MM.1S (cell line): ENCODE measurements at places on chromosomes 3 and 15.

GRCh38 chr15:64686130-64686735 is 89.2 kb downstream of the RBPMS2 start:
- no peak overlapping the region for H3K4me3 ChIP-seq
- no peaks in the 10 kb centered on the region for H3K27me3 ChIP-seq
- no peaks in the 10 kb centered on the region for H3K4me1 ChIP-seq

GRCh38 chr3:191702121-191702520 is 241.2 kb downstream of the PYDC2 start:
- H3K27ac ChIP-seq, result no peak overlapping the region
- H3K4me3 ChIP-seq, result no peak overlapping the region
- DNase-seq, result no peak
- no peaks in the 10 kb centered on the region for H3K27me3 ChIP-seq

DNA sequence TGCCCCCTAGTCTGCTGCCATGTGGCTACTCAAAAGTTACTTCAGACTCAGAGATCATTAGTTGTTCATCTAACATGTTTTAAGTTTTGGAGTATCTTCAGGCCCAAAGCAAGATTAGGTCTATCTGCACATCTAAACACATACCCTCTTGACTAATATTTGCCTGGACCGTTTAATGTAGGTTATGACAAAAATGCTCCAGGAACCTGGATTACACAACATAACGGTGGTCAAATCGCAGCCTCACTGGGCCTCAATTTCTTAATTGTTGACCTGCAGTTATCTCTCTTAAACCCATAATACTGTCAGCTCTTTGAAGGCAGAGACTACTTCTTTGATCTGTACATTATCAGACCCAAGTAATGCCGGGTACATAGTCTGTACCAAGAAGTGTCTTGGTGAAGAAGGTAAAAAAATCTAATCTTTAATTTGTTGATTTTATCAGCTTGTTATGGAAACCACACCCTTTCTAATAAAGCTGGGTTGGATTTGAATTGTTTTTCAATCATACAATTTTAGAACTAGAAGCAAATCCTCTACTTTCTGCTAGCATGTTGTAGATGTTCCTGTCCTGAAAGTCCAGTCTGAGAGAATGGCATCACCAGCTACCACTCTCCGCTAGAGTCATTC is 3.6 kb downstream of the SNRK start:
- peaks cover 47% of the 10 kb centered on the region for H3K4me1 ChIP-seq
- H3K4me3 ChIP-seq, result no peak overlapping the region
- H3K36me3 ChIP-seq, result no peaks in the 10 kb centered on the region
- no peak overlapping the region for H3K27ac ChIP-seq
- H3K27me3 ChIP-seq, result no peaks in the 10 kb centered on the region
- DNase-seq, result no peak

DNA sequence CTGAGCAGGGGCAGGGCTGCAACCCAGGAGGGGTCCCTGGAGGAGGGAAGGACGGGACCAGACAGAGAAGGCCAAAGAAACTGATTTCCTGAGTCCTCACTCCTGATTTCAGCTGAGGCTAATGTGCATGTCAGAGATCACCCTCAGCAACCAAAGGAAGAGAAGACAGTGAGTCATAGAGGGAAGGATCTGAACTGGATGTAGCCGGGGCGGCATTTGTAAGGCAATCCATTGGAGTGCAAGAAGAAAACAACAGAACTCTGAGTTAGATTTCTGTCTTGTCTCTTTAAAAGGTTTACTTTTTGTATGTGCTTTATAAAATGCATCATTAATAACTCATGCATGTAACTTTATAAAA is 105.3 kb upstream of the AGBL1 start:
- H3K36me3 ChIP-seq, result no peaks in the 10 kb centered on the region
- H3K27me3 ChIP-seq, result no peaks in the 10 kb centered on the region
- H3K4me3 ChIP-seq, result no peak overlapping the region
- no peak overlapping the region for H3K27ac ChIP-seq

- H3K27ac ChIP-seq, result no peak overlapping the region
- H3K36me3 ChIP-seq, result no peaks in the 10 kb centered on the region
- H3K4me3 ChIP-seq, result no peak overlapping the region
- DNase-seq, result no peak
Observed at GRCh38 chr3:2603692-2604289, 505.1 kb downstream of the CNTN4 start.

DNA sequence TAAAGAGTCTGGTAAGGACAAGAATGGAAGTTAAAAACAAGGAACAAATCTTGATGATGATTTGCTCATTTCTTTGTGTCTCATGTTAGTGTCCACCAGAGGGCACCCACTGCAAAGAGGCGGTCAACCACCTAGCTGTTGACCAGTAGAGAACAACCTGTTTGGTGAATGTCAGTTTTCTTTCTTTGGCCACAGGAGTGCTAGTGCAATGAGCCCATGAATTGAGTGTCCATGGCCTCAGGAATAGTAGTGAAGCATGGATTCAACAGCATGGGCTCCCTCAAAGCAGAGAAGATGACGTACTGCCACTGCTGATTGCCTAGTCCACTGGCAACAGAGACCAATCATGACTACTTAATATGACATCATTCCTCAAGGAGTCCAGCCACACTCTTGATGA is 10.7 kb upstream of the CNTN6 start:
- H3K4me3 ChIP-seq, result no peak overlapping the region
- no peak overlapping the region for H3K27ac ChIP-seq
- DNase-seq, result peak; percentile 49
- no peaks in the 10 kb centered on the region for H3K4me1 ChIP-seq
- H3K36me3 ChIP-seq, result no peaks in the 10 kb centered on the region

DNA sequence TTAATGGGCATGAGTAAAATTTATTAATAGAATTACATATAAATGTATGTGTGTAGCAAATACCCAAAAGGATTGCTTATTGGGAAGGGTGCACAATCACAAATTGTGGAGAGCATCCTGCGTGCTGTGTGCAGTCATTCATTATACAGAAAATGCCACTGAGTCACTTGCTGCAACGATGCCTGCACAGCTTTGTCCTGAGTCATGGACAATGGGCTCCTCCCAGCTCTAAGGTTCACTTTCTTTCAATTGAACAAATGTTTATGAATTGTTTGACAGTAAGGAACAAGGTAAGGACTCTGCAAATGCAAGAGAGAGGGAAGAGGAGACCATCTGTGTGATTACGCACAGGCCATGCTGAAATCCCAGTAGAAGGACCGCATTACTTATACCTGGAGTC is 18.7 kb downstream of the CFAP161 start:
- DNase-seq, result peak; percentile 1
- peaks cover 3% of the 10 kb centered on the region; the same call in 1 of the 2 replicates for H3K4me1 ChIP-seq
- H3K27ac ChIP-seq, result no peak overlapping the region
- no peak overlapping the region for H3K4me3 ChIP-seq

DNA sequence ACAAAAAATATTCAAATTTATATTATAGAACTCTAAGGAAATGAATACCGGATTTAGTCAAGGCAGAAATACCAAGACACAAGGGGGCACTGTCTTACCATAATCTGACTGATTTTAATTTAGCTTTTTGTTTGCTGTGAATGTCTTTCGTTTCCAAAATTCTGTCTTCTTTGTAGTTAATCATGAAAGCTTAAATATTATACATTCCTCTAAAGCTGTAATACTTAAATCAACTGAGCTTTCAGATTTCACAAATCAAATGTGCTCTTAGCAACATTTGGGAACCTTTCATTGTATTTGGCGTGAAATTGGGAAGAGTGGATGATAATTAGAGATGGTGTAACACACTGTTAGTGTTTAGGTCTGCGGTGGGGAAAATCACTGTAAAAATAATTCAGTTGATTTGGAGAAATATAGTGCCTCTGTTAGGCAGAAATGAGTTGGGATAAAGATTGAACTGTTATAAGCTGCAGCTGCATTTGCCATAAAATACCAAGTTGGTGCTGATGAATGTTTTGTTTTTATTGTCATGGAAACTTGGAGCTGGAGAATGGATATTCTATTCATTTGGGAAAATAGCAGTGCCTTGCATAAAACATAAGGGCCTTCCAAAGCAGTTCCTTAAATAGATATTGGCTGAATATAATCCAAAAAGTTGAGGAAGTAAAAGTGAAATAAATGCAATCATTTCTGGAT is 228.2 kb downstream of the TCF12 start:
- no peaks in the 10 kb centered on the region for H3K36me3 ChIP-seq
- no peak overlapping the region for H3K4me3 ChIP-seq
- DNase-seq, result peak; percentile 41
- H3K4me1 ChIP-seq, result 0 out of 2 replicates have a peak, but pooled peaks cover 3% of the 10 kb centered on the region
- no peaks in the 10 kb centered on the region for H3K27me3 ChIP-seq

- no peak for DNase-seq
- H3K27me3 ChIP-seq, result no peaks in the 10 kb centered on the region
- no peaks in the 10 kb centered on the region for H3K36me3 ChIP-seq
- H3K4me1 ChIP-seq, result no peaks in the 10 kb centered on the region
Observed at GRCh38 chr3:42394579-42395288, 15.7 kb downstream of the LYZL4 start.

GRCh38 chr15:46918462-46919140 is 798.7 kb upstream of the SEMA6D start:
- no peak overlapping the region for H3K27ac ChIP-seq
- peaks cover 2% of the 10 kb centered on the region for H3K4me1 ChIP-seq
- no peak for DNase-seq
- no peaks in the 10 kb centered on the region for H3K36me3 ChIP-seq
- no peak overlapping the region for H3K4me3 ChIP-seq
- no peaks in the 10 kb centered on the region for H3K27me3 ChIP-seq

GRCh38 chr3:51675201-51675611 is 4.2 kb downstream of the TEX264 start:
- DNase-seq, result no peak
- peaks cover 11% of the 10 kb centered on the region for H3K4me1 ChIP-seq
- H3K27me3 ChIP-seq, result no peaks in the 10 kb centered on the region
- H3K36me3 ChIP-seq, result no peaks in the 10 kb centered on the region
- H3K27ac ChIP-seq, result no peak overlapping the region

GRCh38 chr3:188231456-188231855 is 77.5 kb downstream of the LPP start:
- H3K4me1 ChIP-seq, result no peaks in the 10 kb centered on the region
- no peaks in the 10 kb centered on the region for H3K36me3 ChIP-seq
- no peak overlapping the region for H3K27ac ChIP-seq
- H3K27me3 ChIP-seq, result no peaks in the 10 kb centered on the region
- H3K4me3 ChIP-seq, result no peak overlapping the region

DNA sequence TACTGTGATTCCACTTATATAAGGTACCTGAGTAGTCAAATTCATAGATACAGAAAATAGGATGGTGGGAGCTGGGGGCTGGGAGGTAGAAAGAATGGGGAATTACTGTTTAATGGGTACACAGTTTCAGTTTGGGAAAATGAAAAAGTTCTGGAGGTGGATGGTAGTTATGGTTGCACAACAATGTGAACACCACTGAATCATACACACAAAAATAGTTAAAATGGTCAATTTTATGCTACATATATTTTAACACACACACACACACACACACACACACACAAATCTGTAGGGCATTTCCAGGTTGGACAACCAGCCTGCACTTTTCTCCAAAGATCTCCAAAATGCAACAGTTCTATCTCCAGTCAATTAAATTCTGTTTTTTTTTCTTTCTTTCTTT is 1.4 kb downstream of the CCDC32 start:
- no peak overlapping the region for H3K4me3 ChIP-seq
- no peak overlapping the region for H3K27ac ChIP-seq
- no peaks in the 10 kb centered on the region for H3K27me3 ChIP-seq
- peaks cover 12% of the 10 kb centered on the region for H3K4me1 ChIP-seq
- 0 out of 2 replicates have a peak, but pooled peaks cover 8% of the 10 kb centered on the region for H3K36me3 ChIP-seq
- DNase-seq, result no peak

GRCh38 chr3:7207928-7208327 is 347.0 kb downstream of the GRM7 start:
- H3K27me3 ChIP-seq, result no peaks in the 10 kb centered on the region
- H3K4me1 ChIP-seq, result 0 out of 2 replicates have a peak, but pooled peaks cover 12% of the 10 kb centered on the region
- no peaks in the 10 kb centered on the region for H3K36me3 ChIP-seq
- no peak for DNase-seq
- H3K4me3 ChIP-seq, result no peak overlapping the region
